ENCODE measurements at places on chromosomes 2 and 18. TPM values are rescaled to one million over a fixed set of nuclear protein-coding genes. Genes with fewer than 3 reads are reported as not detected.

The SPHKAP gene
- total RNA-seq = not detected

The BCL2L11 gene
- total RNA-seq = 11.1 TPM

The SRD5A2 gene
- total RNA-seq = not detected

The SMIM21 gene
- not detected for total RNA-seq

DNA sequence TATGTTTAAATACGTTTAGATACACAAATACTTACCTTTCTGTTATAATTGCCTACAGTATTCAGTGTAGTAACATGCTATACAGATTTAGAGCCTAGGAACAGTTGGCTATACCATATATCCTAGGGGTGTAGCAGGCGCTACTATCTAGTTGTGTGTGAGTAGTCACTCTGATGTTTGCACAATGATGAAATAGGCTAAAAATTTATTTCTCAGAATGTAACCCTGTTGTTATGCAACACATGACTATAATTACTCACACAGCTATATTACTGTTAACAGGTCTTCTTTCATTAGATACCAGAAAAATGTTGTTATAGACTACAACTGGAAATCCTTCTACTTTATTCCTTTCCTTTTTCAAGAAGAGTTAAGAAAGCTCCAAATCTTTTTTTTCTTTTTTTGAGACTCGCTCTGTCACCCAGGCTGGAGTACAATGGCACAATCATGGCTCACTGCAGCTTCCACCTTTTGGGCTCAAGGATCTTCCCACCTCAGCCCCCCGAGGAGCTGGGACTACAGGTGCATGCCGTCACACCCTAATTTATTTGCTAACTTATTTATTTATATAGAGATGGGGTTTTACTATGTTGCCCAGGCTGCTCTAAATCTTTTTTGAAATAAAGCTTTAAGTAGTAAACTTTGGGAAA, 48.5 kb downstream of the C2orf74 start:
- H3K4me3 ChIP-seq = no peak overlapping the region
- H3K4me1 ChIP-seq = no peaks in the 10 kb centered on the region

DNA sequence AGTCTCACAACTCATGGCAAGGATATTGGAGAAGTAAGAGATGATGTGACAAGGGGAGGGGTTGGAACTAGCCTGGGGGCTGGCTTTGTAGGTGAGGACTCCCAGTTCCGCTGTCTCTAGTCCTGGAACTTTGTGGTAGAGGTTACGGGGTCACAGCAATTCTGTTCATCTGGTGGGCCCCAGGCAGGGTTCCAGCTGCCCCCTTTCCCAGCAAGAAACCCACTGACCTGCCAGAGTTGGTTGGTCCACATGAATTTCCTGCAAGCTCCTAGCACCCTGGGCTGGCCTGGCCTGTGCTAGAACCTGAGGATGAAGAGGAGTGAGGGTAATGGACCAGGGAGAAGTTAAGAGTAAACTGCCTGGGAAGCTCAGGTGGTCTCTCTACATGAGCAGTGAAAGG, 41.3 kb downstream of the PSD4 start:
- peaks cover 22% of the 10 kb centered on the region for H3K4me1 ChIP-seq
- H3K27me3 ChIP-seq = no peaks in the 10 kb centered on the region
- no peaks in the 10 kb centered on the region for H3K36me3 ChIP-seq

GRCh38 chr2:58266211-58266610, 25.1 kb upstream of the FANCL start:
- H3K36me3 ChIP-seq = no peaks in the 10 kb centered on the region
- no peak for DNase-seq
- H3K4me1 ChIP-seq = no peaks in the 10 kb centered on the region
- no peak overlapping the region for H3K4me3 ChIP-seq
- H3K27ac ChIP-seq = no peak overlapping the region
- no peaks in the 10 kb centered on the region for H3K27me3 ChIP-seq

- DNase-seq = no peak
- no peak overlapping the region for H3K4me3 ChIP-seq
- H3K27me3 ChIP-seq = no peaks in the 10 kb centered on the region
Measured at GRCh38 chr2:7468955-7469354, 551.7 kb downstream of the RNF144A start.

GRCh38 chr2:231900972-231901371, 25.2 kb downstream of the NPPC start:
- no peaks in the 10 kb centered on the region for H3K4me1 ChIP-seq
- H3K27me3 ChIP-seq = peaks cover 6% of the 10 kb centered on the region
- no peak overlapping the region for H3K4me3 ChIP-seq
- no peak overlapping the region for H3K27ac ChIP-seq
- DNase-seq = no peak

- H3K36me3 ChIP-seq = no peaks in the 10 kb centered on the region
- H3K27me3 ChIP-seq = peaks cover 60% of the 10 kb centered on the region
- DNase-seq = no peak
- H3K27ac ChIP-seq = no peak overlapping the region
- H3K4me1 ChIP-seq = peaks cover 8% of the 10 kb centered on the region
Measured at GRCh38 chr2:181657379-181657778, 474 bp upstream of the CERKL start.

- no peak overlapping the region for H3K4me3 ChIP-seq
- DNase-seq = no peak
- H3K4me1 ChIP-seq = no peaks in the 10 kb centered on the region
- peaks cover 42% of the 10 kb centered on the region for H3K27me3 ChIP-seq
Measured at GRCh38 chr2:131646669-131647297, 119.1 kb downstream of the CCDC74A start.

GRCh38 chr2:1246239-1246638, 167.0 kb upstream of the TPO start:
- peaks cover 4% of the 10 kb centered on the region for H3K4me1 ChIP-seq
- peaks cover 3% of the 10 kb centered on the region for H3K27me3 ChIP-seq
- no peak overlapping the region for H3K27ac ChIP-seq
- no peak for DNase-seq

DNA sequence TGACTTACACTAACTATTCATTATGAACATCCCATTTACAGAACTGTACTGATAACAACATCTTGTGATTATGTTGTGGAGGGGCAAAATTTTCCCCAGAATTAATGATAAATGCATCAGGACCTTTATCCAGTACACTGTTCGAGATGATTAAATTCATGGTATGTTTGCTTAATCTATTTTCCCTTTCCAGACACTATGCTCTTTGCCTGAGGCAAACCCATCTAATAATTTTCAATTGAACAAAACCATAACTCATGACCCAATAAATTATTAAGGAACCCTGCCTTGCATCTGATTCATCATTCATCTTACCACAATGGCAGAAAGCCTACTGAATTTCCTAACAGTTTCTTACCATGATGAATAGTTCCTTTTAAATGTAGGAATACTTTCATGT, 385.0 kb downstream of the DSEL start:
- H3K27ac ChIP-seq = no peak overlapping the region
- no peaks in the 10 kb centered on the region for H3K4me1 ChIP-seq
- H3K27me3 ChIP-seq = no peaks in the 10 kb centered on the region
- DNase-seq = no peak
- no peak overlapping the region for H3K4me3 ChIP-seq

GRCh38 chr2:183081911-183082310, 3.4 kb downstream of the DUSP19 start:
- no peaks in the 10 kb centered on the region for H3K27me3 ChIP-seq
- H3K36me3 ChIP-seq = no peaks in the 10 kb centered on the region
- DNase-seq = no peak

GRCh38 chr18:42730272-42730671, 385.2 kb downstream of the RIT2 start:
- no peaks in the 10 kb centered on the region for H3K36me3 ChIP-seq
- H3K27ac ChIP-seq = no peak overlapping the region
- no peaks in the 10 kb centered on the region for H3K27me3 ChIP-seq
- H3K4me3 ChIP-seq = no peak overlapping the region
- no peaks in the 10 kb centered on the region for H3K4me1 ChIP-seq
- DNase-seq = no peak

GRCh38 chr2:63834401-63834800, 7.3 kb upstream of the UGP2 start:
- no peaks in the 10 kb centered on the region for H3K36me3 ChIP-seq
- DNase-seq = no peak
- H3K27ac ChIP-seq = no peak overlapping the region
- peaks cover 9% of the 10 kb centered on the region for H3K27me3 ChIP-seq

- peaks cover 57% of the 10 kb centered on the region for H3K4me1 ChIP-seq
- peaks cover 8% of the 10 kb centered on the region for H3K27me3 ChIP-seq
- H3K4me3 ChIP-seq = peak overlapping the region; percentile 94
- H3K27ac ChIP-seq = no peak overlapping the region
- no peak for DNase-seq
Measured at GRCh38 chr2:46917628-46918027, 2.0 kb upstream of the MCFD2 start.

DNA sequence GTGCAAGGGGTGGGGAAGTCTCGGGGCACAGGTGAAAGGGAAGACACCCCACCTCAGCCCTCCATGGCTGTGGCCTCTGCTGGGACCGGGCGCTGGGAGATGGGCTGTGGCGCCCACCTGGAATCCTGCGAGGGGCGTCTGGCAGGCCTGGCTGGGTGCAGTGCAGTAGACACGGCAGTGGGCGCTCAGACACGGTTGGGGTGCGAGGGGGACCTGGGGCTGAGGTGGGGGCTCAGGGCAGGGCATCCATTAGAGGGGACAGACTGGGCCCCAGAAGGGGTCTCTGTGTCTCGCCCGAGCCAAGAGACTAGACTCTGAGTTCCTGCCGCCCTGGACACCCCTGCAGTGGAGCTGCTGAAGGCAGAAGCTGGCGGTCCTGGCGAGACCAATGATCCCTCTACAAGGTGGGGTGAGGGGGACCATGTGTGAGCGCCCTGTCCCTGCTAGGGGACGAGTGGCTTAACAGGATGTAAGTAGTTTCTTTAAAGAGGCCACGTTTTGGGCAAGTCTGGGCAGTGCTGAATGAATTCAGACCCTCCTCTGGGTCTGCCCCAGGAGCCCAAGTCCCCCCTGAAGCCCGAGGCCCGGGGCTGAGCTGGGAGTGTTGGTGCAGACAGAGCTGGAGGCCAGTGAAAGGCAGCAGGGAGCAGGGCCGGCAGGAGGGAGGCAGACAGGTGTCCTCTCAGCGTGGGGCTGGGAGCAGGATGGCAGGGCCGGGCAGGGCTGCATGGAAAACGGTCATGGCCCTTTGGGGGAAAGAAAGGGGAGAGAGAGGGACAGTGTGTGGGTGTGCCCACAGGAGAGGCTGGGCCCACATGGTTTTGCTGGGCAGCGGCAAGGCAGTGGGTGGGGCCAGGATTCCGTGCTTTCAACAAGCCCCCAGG, 57.2 kb downstream of the HS6ST1 start:
- no peak overlapping the region for H3K27ac ChIP-seq
- H3K36me3 ChIP-seq = no peaks in the 10 kb centered on the region
- H3K4me1 ChIP-seq = no peaks in the 10 kb centered on the region
- H3K4me3 ChIP-seq = no peak overlapping the region
- peaks cover 9% of the 10 kb centered on the region for H3K27me3 ChIP-seq

DNA sequence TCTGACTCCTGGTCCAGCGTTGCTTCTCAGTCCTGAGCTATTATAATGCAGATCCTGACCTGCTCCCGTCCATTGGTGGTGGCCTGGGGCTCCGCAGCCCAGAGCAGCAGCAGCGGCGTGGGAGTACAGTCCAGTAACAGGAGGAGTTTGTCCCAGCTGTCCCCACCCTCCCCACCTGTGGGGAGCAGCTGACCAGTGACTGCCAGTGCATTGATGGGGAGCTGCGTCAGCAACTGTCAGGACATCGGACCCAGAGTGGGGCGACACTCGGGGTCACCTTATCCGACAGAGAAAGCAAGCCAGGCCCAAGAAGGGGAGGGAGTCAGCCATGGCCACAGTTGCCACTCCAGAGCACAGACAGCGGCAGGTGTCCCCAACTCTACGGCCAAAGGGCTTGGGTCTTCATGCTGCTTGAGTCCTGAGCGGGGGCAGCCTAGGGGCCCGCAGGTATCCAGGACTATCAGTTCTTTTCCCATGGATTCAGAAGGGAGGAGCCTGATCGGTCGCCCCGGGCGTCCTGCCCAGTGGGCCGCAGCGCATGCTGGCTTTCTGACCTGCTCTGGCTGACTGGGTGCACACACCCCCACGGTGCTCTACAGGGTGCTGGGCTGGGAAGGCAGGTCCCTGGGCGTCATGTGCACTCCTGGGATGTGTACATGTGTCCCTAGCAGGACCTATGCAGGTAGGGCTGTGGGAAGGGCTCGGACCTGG, 29.7 kb downstream of the DNMT3A start:
- H3K4me3 ChIP-seq = no peak overlapping the region
- peak overlapping the region; percentile 21 for H3K27ac ChIP-seq
- peaks cover 25% of the 10 kb centered on the region for H3K36me3 ChIP-seq
- no peak for DNase-seq

DNA sequence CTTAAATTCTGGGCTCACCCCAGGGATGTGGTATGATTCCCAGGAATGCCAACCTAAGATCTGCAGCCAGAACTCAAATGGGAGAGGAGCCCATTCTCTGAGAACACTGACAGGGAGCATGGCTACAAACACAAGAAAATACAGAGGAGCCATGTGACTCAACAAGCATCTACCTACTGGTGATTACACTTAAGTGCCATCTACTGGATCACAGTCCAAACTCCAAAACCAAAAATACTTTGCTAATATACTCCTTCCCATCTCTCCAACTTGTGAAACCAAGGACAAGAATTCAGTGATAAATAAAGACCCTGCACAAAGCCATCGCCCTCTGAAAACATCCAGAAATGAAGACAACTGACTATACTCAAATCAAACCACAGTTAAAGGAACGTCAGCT, 116.9 kb downstream of the NR4A2 start:
- no peaks in the 10 kb centered on the region for H3K4me1 ChIP-seq
- H3K36me3 ChIP-seq = no peaks in the 10 kb centered on the region
- DNase-seq = no peak
- H3K27ac ChIP-seq = no peak overlapping the region

GRCh38 chr2:114527330-114527983, 85.0 kb downstream of the DPP10 start:
- DNase-seq = no peak
- H3K27ac ChIP-seq = no peak overlapping the region
- no peaks in the 10 kb centered on the region for H3K4me1 ChIP-seq
- no peak overlapping the region for H3K4me3 ChIP-seq
- H3K27me3 ChIP-seq = no peaks in the 10 kb centered on the region

DNA sequence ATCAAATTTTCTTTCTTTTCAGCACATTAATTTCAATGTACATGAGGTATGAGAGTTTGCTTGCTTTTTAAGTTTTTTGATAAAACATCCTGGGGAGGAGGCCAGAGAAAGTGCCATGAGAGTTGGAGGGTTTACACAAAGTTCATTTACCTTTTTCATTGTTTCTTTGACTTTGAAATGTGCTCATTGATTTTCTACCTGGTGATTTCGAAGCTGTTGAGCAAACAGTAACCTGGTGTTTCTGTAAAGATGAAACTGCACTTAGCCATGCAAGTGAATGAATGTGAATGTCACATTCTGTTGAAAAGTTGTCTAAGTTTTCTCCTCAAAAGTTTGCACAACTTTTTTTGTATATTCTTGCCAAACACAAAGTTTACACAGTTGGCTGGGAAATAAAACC, 797.0 kb downstream of the METTL4 start:
- no peak overlapping the region for H3K27ac ChIP-seq
- H3K4me1 ChIP-seq = no peaks in the 10 kb centered on the region
- no peaks in the 10 kb centered on the region for H3K36me3 ChIP-seq
- H3K27me3 ChIP-seq = no peaks in the 10 kb centered on the region

DNA sequence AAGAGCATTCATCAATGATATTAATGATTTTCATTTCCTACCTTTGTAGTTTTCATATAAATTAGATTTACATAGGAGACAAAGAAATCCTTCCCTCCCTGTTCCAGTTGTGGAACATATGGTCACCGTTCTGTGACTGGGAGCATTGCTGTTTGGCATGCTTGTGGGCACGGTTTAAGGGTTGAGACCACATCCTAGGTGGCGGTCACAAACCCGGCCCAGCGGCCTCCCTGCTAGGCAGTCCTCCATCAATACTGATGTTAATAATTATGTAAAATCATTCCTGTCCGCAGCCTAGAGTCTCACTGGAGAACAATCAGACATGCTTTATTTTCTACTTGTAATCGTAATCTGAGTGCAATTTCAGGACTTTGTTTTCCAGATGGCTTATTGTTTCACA, 117.9 kb downstream of the AGAP1 start:
- no peak for DNase-seq
- H3K4me3 ChIP-seq = no peak overlapping the region
- no peak overlapping the region for H3K27ac ChIP-seq
